ENCODE measurements at places on chromosomes 11 and 22. TPM values are rescaled to one million over a fixed set of nuclear protein-coding genes. Genes with fewer than 3 reads are reported as not detected.

GRCh38 chr11:103807806-103808205 is 228.6 kb upstream of the DDI1 start:
- H3K36me3 ChIP-seq, result no peaks in the 10 kb centered on the region
- no peak overlapping the region for H3K27ac ChIP-seq
- H3K27me3 ChIP-seq, result no peaks in the 10 kb centered on the region
- no peak for DNase-seq
- no peaks in the 10 kb centered on the region for H3K4me1 ChIP-seq
- no peak overlapping the region for H3K4me3 ChIP-seq

- no peaks in the 10 kb centered on the region for H3K36me3 ChIP-seq
- H3K27me3 ChIP-seq, result no peaks in the 10 kb centered on the region
- no peak overlapping the region for H3K27ac ChIP-seq
- H3K4me3 ChIP-seq, result no peak overlapping the region
- no peaks in the 10 kb centered on the region for H3K4me1 ChIP-seq
Observed at GRCh38 chr11:27228232-27228905, 134.6 kb downstream of the CCDC34 start.

LINC01488 gene
- total RNA-seq, result not detected

- no peaks in the 10 kb centered on the region for H3K4me1 ChIP-seq
- no peaks in the 10 kb centered on the region for H3K27me3 ChIP-seq
- H3K27ac ChIP-seq, result no peak overlapping the region
- H3K36me3 ChIP-seq, result no peaks in the 10 kb centered on the region
Observed at GRCh38 chr11:40253166-40253565, 1206.3 kb downstream of the LRRC4C start.
